Activated naive CD8-positive, alpha-beta T cell treated with anti-CD3 and anti-CD28 coated beads for 36 hours (primary cell): ENCODE measurements at places on chromosomes 12 and 14.

GRCh38 chr12:96585977-96586376 lies 96.6 kb downstream of the CFAP54 start:
- peaks cover 10% of the 10 kb centered on the region for H3K27me3 ChIP-seq
- H3K4me3 ChIP-seq, result no peak overlapping the region
- H3K27ac ChIP-seq, result no peak overlapping the region
- H3K36me3 ChIP-seq, result no peaks in the 10 kb centered on the region

GRCh38 chr12:94071258-94071657 lies 77.1 kb upstream of the PLXNC1 start:
- no peak overlapping the region for H3K4me3 ChIP-seq
- no peak overlapping the region for H3K27ac ChIP-seq
- DNase-seq, result no peak
- H3K27me3 ChIP-seq, result no peaks in the 10 kb centered on the region

- no peak overlapping the region for H3K27ac ChIP-seq
- H3K4me3 ChIP-seq, result no peak overlapping the region
- peaks cover 4% of the 10 kb centered on the region for H3K36me3 ChIP-seq
- no peak for DNase-seq
- H3K4me1 ChIP-seq, result no peaks in the 10 kb centered on the region
These were observed 142.0 kb downstream of the PLXNC1 start for GRCh38 chr12:94290353-94290752.

DNA sequence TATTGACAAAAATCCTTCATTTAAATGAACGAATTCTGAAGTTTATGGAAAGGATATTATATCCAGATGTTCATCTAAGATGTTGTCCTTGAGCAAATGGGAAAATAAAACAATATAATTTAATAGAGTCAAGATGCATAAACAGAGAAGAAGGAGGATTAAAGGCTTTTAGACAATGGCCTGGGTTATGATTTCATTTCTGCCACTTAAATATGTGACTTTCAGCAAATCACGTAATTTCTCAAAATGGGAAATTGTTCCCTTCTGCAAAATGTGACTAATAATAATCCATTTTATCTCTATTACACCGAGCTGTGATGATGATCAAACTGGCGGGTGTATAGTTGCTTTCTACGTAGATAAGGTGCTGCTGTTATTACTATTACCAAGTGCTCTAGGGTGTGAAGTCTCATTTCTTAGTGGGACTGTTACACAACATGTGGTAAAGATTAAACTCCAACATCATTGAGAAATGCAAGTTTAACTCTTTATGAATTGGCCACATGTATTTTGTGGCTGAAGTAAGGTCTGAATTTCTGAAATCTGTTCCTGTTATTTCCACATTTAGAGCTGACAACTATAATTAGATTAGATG lies 157.0 kb downstream of the MYRFL start:
- H3K4me3 ChIP-seq, result no peak overlapping the region
- no peak overlapping the region for H3K27ac ChIP-seq
- DNase-seq, result no peak
- H3K27me3 ChIP-seq, result peaks cover 12% of the 10 kb centered on the region

GRCh38 chr12:111099186-111099585 lies 178.8 kb upstream of the MYL2 start:
- no peaks in the 10 kb centered on the region for H3K27me3 ChIP-seq
- H3K27ac ChIP-seq, result no peak overlapping the region
- peaks cover 11% of the 10 kb centered on the region for H3K4me1 ChIP-seq
- DNase-seq, result no peak
- no peaks in the 10 kb centered on the region for H3K36me3 ChIP-seq
- H3K4me3 ChIP-seq, result no peak overlapping the region

GRCh38 chr12:104565606-104566243 lies 109.0 kb downstream of the CHST11 start:
- H3K4me3 ChIP-seq, result no peak overlapping the region
- peaks cover 38% of the 10 kb centered on the region for H3K4me1 ChIP-seq
- no peak overlapping the region for H3K27ac ChIP-seq
- H3K36me3 ChIP-seq, result peaks cover 22% of the 10 kb centered on the region

DNA sequence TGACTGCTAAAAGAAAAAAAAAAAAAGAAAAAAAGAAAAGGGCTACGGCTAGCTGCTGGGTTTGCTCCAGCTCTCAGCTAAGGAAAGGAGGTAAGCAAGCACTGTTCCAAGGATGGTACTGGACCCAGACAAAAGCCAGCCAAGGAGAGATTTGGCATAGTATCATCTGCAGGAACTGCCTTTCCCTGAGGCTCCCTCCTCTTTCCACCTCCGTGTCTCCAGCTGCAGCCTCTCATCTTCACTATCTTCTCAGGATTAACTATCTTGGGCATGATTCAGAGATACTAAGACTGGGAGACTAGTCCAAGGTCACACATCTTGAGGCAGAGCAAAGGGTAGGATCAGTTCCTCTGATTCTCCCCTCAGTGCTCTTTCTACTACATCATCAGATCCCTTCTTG lies 6.0 kb downstream of the KITLG start:
- no peak overlapping the region for H3K4me3 ChIP-seq
- H3K27ac ChIP-seq, result no peak overlapping the region
- no peaks in the 10 kb centered on the region for H3K36me3 ChIP-seq
- H3K4me1 ChIP-seq, result peaks cover 1% of the 10 kb centered on the region

DNA sequence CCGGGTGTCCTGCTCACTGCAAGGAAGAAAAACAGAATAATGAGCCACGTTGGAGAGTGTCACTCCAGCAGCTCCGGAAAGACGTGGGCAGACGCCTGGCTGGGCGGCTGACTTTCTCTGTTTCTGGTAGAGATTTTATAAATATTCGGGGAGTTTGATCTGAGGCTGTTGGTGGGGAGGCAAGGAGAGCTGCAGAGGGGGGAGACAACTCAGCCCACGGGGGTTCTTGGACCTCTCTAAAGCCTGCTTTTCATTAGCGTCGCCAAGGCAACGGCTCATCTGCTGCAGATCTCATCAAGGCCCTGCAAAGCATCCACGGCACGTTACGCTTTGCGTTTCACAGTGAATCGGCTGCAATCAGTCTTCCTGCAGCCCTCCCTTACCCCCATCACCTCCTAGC lies 207.2 kb downstream of the ZFP36L1 start:
- H3K4me1 ChIP-seq, result peaks cover 2% of the 10 kb centered on the region
- no peak for DNase-seq
- no peak overlapping the region for H3K4me3 ChIP-seq
- H3K27me3 ChIP-seq, result no peaks in the 10 kb centered on the region

DNA sequence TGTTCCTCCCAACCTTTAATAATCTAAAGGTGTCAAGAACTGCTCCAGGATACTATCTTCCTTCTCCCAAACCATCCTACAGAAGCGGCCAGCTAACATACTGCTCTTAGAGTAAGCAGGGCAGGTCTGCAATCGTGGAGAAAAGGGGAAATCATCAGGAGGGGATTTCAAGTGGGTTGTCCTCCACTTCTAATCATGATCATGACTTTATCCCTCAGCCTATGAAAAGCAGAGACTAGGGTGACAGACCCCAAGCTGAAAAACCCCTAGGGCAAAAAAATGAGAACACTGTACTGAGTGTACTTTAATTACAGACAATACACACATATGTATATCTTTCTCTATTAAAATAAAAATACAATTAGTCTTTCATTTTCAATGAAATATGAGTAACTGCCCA lies 13.9 kb downstream of the DUSP16 start:
- no peak overlapping the region for H3K4me3 ChIP-seq
- H3K36me3 ChIP-seq, result peaks cover 5% of the 10 kb centered on the region
- no peaks in the 10 kb centered on the region for H3K27me3 ChIP-seq

DNA sequence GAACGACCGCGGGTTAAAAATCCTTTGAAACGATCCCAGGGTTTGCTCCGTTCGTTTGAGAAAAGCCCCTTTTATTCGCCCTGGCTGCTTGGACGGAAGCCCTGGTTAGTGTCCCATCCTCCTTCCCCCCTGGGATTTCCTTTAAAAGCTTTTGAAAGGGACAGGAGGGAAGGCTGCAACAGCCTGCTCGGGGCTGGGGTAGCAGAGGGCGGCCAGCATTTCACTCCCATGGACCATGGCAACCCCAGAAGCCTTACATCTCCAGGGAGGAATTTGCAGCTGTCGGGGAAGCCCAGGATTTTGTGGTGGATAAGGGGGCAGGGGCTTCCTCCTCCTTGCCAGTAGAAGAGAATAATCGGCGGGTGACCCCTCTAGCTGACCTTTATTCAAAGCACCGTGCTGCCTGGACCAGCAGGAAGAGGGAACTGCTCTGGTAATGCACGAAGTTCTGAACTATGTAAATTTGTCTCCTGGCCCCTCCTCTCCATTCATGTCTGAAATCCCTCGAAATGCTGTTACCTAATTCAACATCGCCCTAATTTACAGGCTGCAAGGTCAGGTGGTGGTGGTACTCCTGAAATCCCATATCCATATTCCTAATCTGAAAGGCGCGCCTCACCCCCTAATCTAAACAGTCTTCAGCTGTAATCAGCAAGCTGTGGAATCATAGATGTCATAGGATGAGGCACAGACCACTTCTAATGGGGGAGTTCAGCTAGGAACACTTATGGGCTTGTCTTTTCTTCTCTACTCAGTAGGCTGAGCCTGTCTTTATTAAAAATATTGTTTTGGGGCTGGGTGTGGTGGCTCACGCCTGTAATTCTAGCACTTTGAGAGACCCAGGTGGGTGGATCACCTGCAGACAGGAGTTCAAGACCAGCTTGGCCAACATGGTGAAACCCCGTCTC lies 1.0 kb upstream of the CLIP1 start:
- H3K27ac ChIP-seq, result peak overlapping the region; percentile 47
- peak overlapping the region; percentile 79 for H3K4me3 ChIP-seq
- DNase-seq, result no peak
- H3K36me3 ChIP-seq, result peaks cover 2% of the 10 kb centered on the region
- no peaks in the 10 kb centered on the region for H3K27me3 ChIP-seq
